Activated T-helper 1 cell treated with anti-CD3 and anti-CD28 coated beads, Interleukin-2, amount 50 U/mL, for 16 hours (primary cell): ENCODE measurements at places on chromosomes 13 and 19.
A peak's percentile ranks its signal among the peaks of the same experiment; 100 is the strongest.

DNA sequence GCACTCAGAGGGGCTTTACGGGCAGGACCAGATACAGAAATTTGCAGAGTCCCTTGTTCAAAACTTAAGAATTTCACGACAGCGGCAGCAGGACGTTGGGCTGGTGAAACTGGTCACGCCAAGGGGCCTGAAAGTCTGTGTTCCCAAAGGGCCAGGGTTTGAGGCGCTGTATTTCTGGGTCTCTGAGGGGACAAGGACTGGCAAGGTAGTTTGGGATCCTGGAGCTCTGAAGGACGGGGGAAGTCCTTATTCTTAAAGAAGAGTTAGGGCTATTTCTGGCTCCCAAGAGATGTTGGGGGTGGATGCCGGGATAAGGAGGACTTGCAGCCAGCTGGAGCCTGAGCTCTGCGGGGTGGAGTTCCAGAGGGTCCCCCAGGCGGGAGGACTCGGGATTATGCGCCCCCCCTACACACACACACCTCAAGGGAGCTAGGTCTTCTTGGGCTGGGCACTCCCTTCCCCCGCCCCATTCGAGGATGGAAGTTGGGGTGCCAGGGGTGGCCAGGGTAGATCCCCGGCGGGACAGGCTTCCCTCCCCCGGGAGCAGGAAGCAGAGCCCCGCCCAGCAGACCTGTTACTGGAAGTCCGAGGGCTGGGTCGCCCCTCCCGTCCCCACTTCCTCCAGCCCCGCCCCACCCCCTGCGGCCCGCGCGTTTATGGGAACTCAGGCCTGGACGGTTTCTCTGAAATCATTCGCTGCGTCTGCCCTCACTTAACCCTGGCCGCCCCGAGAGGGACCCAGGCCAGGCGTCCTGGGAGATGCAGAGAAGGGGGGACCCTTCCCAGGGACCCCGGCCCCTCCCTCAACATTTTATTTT is 5.6 kb downstream of the BCL3 start:
- DNase-seq = peak; percentile 61

- DNase-seq = no peak
These were observed 147.5 kb downstream of the ZNF536 start for GRCh38 chr19:30519607-30520205.

DNA sequence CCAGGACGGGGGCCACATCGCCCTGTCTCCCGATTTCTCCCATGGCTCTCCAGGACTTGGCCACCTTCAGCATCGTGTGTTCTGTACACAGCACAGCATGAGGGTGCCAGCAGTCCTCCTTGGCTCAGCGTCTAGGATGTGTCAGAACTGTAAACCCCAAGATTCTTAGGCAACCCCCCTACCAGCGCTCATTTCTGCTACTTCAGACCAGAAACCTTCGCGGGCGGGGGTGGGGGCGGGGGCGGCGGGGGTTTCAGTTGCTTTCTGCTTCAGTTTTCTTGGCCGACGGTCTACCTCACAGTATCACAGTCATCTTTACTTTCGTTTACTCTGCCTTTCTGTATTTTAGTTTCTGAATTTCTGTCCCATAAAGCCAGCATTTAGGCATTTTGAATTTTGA is 82.4 kb downstream of the GGACT start:
- peak; percentile 8 for DNase-seq

DNA sequence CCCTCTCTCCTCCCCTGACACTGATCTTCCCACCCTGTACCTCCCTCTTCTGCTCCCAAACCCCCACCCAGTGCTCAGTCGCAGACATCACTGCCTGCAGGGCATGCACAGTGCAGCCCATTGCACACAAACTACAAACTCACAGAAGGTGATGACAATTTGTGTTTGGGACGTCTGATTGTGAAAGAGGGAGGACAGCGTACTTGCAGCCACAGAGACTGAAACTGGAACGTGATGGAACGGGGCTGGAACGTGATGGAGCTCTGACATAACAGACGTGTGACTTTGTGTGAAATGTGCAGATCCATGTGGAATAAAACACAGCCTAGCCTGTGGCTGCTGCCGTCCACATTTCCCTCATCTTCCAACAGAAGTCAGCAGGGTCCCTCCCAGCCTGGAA is 57.3 kb upstream of the CEACAM8 start:
- DNase-seq = no peak

DNA sequence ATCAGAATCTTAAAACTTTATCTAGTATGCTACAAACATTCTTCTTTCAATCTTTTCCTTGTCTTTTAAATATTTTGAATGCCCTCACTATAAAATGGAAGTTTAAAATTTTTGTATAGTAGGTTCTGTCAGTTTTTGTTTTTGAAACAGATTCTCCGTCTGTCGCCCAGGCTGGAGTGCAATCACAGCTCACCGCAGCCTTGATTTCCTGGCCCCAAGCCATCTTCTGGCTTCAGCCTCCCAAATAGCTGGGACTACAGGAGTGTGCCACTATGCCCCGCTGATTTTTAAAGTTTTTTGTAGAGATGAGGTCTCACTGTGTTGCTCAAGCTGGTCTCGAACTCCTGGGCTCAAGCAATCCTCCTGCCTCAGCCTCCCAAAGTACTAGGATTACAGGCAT is 20.7 kb downstream of the PHF11 start:
- no peak for DNase-seq

DNA sequence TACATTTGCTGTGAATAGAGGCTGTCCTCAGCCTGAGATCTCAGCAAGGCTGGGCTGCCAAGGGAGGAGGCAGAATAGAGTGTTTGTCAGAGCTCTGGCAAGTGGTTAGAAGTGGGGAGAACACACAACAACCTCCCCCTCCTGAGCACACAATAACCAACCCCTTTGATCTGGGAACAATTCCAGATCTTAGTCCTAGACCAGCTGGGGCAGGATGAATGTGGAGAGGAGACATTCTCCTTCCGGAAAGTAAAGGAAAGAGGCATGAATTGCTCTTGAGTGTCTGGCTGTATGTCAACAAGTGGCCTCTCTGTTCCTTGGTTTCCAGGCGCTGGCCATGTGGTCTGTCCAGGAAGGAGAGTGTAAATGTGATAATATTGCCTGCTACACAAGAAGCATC is 114.9 kb upstream of the TMTC4 start:
- no peak for DNase-seq

- DNase-seq = no peak
These were observed 72.4 kb upstream of the TSC22D1 start for GRCh38 chr13:44648392-44649103.

GRCh38 chr19:3613818-3614661 is 7.4 kb upstream of the TBXA2R start:
- no peak for DNase-seq

DNA sequence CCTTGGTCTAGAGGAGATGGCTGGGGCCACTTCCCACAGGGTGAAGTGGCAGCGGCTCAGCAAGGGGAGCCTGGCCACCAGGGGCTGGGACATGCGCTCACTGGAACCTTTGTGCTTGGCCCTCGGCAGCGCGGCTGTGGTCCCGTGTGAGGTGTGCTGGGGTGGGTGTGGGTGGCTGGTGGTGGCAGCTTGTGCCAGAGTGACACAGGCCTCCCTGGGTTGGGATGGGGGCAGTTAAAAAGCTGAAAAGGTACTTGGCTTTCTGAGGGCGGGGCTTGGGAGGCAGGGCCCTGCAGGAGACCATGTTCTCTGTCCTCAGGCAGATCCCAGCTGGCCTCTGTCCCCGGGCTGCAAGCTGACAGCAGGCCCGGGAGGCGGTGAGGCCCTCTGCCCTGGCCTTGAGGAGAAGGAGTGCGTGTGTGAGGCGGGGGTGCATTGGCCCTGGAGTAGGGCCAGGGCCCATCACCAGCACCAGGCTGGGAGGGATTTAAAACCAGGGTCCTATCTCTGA is 17.3 kb downstream of the MPND start:
- no peak for DNase-seq

DNA sequence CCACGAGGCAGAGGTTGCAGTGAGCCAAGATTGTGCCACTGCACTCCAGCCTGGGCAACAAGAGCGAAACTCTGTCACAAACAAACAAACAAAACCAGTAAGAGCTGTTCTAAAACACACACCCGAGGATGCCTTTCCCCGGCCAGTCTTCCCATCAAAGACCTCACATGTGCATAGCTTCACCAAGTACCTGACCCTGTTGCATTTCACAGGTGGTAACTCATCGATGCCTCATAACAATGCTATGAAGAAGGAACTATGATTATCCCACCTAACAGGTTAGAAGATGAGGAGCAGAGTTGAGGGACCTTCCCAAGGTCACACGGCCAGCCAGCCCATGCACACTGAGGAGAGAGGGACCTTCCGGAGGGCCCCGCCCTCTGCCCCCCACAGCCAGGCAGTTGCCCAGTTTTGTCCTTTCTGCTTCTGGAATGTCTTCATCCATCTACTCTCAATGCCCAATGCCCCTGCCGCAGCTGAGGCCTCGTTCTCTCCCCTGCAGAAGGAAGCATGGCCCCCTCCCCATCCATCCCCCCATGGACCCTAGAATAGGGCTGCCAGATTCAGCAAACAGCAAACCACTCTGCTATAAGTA is 16.8 kb upstream of the LENG8 start:
- no peak for DNase-seq

DNA sequence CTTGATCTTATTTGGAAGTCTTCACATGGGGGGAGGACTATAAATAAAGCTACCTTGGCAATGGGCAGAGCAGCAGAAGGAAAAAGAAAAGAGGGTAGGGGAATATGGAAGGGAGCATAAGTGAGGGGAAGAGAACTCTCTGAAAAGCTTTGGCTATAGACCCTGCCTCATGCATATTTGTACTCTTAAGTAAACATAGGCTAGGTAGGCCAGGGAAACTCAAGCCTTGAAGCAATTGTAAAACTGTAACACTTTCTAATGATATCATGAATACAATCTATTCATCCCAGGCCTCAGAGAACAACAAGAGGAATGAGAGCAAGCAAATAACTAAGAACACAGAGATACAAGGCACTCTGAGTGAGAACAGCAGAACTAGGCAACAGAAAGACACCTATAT is 20.4 kb downstream of the MYCBP2 start:
- DNase-seq = no peak

DNA sequence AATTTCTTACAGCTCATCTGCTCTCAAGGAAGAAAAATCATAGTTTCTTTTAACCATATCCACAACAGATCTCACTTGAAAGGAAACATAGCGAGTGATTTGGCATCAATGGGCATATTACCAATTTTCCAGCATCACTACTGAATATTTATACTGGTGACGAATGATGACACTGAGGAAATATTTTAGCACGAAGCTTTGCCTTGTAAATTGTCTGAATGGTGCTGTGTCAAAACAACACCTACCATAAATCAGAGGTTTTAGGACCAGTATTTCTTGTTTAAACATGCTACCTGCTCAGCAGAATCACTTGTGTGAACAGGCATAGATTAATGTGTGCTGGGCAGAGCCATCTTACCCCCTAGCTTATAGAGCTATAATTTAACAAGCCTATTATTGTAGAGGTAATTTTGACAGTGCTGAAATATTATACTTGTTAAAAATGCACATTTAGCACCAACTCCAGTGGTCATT is 146.8 kb downstream of the ABCC4 start:
- no peak for DNase-seq

DNA sequence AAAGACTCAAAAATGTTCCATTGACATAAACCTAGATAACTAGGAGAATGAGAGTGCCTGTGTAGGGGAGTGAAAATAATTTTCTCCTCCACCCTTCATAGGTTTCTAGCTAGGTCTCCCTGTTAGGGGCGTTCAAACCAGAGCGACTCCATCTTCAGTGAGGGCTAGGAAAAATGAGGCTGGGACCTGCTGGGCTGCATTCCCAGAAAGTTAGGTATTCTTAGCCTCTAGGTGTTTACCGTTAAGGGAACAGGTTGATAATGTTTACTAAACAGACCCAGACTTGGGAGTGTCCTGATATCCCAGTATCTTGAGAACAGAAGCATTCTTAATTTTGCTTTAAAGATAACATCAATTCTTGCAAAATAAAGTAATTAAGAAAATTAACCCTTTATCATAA is 20.1 kb downstream of the PABPC3 start:
- no peak for DNase-seq

DNA sequence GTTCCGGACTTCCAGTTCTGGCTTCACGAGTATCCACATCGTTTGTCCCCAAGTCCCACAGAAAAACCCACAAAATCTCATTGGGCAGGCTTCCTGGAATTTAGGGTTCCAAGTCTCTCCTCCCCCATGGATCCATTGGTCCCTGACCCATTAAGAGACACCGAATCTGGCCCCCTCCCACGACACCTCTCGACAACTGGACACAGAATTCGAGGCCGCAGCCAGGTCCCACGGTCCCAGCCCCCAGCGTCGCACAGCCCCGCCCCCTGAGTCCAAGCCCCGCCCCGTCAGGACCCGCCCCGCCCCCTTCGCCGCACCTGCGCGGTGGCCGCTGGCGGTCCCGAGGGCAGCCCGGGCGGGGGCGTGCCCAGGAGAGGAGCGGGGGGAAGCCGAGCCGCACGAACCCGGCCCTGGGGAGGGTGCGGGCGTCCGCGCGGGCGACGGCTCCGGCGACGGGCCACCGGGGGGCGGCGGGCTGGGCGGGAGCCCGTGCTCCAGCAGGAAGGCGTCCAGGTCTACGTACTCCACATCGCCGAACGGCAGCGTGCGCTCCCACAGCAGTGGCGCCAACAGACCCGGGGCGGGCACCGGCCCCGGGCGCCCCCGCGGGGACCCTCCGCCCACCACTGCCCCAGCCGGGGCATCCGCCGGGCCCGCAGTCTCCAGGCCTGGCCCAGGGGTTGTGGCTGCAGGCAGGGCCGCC is 1.8 kb downstream of the DBP start:
- peak; percentile 57 for DNase-seq

DNA sequence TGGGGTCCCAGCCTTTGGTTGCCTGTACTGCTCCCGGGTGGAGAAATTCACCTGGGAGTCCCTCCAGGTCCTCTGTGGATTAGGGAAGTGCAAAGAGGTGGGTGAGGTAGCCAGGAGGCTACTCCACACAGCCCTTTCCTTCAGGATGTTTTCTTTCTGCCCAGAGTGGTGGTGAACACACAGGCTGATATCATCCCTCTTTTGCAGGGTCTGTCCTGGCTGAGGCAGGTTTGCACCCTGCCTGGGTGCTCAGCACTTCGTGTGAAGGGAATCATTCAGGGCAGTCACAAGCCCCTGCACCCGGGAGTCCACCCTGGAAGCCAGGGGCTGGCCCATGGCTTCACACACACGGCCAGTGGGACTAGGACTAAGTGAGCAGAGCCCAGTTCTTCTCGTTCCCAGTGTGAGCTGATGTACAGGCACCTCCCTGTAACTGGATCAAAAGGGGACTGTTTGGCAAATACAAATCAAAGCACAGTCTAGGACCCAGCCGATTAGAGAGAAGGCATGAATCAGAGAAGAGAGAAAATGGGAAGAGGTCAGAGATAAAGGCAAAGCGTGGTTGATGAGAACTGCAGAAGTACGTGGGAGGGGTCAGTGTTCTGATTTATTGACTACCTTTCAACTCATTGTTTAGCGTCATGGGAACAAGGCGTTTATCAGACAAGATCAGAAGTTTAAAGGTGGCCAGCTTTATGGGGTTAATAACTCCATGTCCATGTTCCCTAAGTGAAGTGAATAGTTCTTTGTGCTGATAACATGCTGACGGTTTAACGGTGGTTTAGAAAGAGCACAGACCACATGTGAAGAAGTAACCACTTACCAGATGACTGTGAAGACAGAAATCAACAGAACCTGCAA is 30.4 kb upstream of the SPATA13 start:
- no peak for DNase-seq

- no peak for DNase-seq
These were observed 20.3 kb downstream of the LYL1 start for GRCh38 chr19:13082192-13083007.
